ENCODE measurements at places on chromosomes 16 and 17.

DNA sequence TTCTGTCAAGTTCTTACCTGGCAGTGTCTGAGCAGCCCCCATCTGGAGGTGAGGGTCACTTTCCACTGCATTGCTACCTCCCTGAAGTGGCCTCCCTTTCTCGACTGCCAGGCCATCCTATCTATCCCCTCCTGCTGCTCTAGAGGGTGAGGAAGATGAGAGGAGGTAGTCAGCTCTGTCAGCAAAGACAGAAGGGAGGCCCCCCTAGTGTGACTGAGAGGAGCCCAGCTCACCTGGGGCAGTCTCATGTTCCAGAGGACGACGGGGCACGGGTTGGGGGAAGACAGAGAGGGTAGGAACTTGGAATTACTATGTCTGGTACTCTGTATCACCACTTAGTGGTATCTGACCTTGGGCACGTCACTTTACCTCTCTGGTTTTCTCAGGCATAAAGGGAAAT lies 22.0 kb downstream of the MYO19 start:
- no peak for DNase-seq

GRCh38 chr17:79279320-79279719 lies 204.7 kb downstream of the ENGASE start:
- DNase-seq: no peak

GRCh38 chr17:21457051-21458026 lies 81.2 kb downstream of the KCNJ12 start:
- peak; percentile 68 for DNase-seq

GRCh38 chr16:27529962-27530361 lies 19.8 kb downstream of the GTF3C1 start:
- DNase-seq: no peak

DNA sequence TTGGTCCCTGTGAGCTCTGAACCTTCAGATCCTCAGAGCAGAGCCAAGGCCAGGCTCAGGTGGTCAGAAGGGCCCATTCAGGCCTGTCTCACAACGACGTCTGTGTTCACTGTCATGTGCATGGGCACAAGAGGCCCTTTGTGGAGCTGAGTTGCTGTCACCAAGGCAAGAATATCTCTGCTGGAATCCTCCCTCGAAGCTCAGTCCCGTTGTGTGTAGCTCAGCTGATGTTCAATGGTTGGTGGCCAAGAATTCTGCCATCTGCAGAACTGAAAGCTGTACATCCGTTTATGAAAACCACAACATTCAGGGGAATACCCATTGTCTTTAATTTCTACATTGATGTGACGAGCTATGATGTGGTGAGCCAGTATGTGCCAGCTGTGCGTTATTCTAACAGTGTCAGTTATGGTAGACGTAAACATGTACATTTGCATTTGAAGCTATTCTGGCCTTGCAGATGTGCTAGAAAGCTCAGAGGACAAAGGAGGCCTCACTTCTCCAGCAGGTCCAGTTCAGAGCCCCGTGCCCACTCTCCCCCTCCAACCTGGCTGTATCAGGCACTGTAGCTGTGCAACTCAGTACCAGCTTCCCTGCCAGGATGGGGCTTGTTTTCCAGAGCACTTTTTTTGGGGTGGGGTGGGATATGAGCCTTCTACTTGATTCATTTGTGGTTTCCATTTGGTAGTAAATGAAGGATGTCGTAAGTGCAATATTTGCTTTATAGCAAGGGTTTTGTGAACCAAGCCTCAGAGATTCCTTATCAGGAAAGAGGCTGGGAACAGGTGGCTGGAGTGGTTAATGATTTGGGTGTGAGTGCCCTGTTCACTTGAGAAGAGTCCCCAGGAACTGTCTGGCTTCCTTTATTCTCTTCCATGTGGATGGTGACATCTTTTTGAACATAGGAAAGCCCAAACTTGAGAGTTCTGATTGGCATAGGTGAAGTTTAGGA lies 56.1 kb downstream of the B9D1 start:
- DNase-seq: no peak

DNA sequence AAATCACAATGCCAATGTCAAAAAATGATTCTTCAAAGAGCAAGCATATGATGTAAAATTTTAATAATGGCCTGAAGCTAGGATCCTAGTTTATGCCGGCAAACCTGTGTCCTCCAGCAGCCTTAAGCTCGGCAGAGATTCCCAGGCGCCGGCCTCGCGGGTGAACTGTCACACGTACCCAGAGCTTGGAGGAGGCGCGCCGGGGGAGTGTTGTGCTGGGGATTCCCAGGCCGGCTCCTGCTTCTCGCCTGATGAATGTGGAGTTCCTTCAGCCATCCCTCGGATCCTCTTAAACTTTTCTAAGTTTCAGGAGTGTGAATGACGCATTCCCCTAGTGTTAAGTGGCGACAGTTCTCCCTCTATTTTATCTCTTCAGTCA lies 19.1 kb upstream of the NTN1 start:
- no peak for DNase-seq

DNA sequence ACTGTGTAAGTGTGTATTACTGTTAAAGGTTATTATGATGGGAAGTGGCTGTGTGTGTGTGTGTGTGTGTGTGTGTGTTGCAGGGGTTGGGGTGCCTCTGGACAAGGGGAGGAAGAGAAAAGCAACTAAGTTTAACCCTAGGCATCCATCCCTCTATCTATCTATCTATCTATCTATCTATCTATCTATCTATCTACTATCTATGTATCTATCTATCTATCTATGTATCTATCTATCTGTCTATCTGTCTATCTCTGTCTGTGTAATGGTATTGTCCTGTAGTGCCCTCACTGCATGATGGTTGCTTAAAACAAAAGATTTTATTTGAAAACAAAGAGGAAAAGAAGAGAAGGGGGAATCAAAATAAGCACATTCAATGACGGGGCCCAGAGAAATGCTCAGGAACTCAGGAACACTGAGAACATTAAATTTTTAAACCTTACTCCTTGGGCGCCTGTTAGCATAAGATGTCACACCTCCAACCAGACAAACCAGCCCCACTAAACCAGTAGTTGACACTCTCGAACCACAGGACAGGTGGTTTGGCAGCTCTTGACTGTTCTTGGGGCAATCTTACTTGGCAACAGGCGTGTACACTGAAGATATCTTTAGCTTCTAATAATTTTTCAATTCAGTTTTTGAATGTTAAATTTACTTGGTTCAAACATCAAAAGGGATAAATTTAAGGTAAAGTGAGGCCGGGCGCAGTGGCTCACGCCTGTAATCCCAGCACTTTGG lies 5.1 kb upstream of the RPL26 start:
- DNase-seq: no peak

DNA sequence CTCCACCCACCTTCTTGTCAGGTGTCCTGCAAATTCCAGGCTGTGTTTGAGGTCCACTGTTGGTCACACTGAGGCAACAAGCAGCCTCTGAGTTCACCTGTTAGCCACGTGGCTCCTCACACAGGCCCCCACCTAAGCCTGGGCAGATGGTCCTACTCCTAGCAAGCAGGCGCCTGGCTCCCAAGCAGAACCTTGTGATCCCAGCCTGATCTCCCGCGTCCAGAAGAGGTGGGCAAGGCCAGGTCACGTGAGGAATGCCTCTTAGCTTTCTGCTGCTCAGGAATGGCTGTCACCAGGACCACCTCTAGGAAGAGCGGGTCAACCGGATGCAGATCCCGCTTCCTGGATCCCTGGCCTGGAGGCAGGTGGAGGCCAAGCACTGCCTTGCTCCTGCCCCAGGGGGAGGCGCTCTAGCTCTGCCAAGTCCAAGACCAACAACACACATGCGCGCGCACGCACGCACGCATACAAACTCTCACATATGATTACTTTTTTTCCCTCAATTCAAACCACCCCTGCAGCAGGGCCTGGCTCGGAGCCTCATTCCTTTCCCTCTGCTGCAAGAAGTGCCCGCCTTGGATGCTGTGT lies 9.5 kb downstream of the CYB561 start:
- DNase-seq: no peak

DNA sequence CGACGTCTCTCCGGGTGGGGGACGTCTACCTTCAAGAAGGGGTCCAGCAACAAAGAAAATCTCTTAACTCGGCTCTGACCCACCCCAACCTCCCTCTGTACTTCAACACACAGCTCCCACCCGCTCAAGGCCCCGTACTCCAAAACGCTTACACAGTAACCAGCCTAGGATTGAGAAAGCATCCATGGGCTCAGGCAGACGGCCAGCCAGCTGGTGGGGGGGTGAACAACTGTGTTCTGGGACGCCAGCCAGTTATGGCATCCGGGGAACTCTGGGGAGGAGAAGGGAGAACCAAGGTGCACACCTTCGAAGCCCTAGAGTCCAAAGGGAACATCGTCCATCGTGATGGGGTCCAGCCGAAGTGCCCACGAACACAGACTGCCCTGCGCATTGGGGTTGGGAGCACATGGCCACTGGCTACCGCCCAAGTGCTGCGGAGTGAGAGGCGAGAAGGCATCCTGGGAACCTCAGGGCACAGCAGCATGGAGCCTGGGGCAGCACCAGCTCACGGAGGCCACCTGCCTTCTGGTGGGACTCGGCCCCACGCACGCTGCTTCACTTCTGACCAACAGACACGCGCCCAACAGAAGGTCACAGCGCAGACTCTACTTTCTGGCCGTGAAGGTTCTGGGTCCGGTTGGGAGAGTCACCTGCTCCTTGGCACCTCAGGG lies 14.3 kb downstream of the SLC16A3 start:
- DNase-seq: no peak

DNA sequence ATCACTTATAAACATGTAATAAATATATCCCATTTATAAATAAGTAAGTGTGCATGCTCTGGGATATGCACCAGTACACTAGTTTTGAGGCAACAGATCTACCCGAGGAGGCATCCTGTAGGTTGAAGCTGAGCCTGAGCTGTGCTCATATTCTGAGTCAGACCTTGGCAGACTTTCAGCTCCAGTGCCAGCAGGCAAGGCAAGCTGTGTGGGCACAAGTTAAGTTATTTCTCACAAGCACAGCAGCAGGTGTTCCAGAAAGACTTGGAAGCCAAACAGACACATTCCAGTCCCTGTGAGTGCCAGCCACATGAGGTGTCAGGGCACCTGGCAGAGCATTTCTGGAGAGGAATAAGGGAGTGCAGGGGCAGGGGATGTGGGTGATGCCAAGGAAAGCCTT lies 1.3 kb upstream of the CLEC19A start:
- DNase-seq: peak; percentile 30

DNA sequence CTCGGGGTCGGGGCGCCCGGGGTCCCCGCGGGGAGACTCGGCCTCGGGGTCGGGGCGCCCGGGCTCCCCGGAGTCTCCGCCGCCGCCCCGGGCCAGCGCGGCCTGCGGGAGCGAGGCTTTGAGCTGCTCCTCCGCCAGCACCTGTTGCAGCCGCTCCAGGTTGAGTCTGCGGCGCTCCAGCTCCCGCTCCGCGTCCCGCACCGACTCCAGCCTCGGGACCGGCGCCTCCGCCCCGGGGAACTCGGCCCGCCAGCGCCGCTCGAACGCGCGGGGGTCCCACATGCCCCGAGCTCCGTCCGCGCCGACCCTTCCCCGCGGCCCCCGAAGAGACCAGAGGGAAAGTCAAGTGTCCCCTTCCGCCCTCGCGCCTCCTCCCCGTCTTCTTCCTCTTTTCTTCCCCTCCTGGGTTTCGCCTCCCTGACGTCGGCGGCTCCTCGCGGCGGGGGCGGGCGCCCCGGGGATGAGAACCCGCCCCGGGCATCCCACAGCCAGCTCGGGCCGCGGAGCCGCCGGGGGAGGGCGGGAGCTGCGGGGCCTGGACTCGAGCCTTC lies 40.8 kb upstream of the BHLHA9 start:
- DNase-seq: no peak

GRCh38 chr17:41404024-41404671 lies 6.7 kb upstream of the KRT31 start:
- DNase-seq: peak; percentile 56

DNA sequence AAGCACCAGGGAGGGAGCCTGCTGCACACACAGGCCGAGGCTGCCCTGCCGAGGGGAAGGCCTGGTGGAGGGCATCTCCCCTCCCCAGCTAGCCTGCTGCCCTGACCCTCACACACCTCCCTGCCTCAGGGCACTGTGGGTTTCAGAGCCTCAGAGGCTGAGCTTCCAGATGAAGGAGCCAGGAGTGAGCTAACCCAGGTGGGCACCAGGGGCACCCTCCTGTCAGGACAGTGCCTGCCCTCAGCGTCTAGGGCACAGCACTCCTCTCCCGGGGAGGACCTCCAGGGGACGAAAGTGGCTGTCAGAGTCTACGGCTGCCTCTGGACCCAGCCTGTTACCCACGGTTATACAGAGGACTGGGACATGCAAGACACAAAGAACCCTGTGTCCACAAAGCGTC lies 22.8 kb upstream of the DLX4 start:
- no peak for DNase-seq

DNA sequence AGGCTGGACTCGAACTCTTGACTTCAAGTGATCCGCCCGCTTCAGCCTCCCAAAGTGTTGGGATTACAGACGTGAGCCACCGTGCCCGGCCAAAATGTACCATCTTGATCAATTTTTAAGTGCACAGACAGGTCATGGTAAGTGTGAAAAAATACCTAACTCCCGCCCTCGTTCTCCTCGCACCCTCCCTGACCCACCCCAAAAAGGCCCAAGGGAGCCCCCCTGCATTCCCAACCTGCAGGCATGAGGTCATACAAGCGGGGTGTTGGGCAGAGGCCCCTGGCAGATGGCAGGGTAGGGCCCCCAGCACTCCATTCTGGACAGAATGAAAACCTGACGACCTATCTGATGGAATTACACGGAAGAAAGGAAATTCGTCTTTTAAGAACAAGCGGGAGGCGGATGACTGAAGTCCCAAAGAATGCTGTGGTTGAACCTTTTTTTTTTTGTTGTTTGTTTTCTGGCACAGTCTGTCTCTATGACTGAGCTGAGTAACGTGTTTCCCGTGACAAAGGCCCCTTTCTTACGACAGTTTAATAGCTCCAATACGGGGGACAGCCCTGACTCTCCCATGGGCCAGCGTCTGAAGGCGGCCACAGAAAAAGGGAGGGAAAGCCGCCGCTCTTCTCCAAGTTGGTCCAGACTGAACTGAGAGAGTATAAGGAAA lies 376.4 kb downstream of the SLC39A11 start:
- DNase-seq: no peak

- no peak for DNase-seq
Measured at GRCh38 chr16:74221828-74222227, 74.8 kb upstream of the PSMD7 start.

DNA sequence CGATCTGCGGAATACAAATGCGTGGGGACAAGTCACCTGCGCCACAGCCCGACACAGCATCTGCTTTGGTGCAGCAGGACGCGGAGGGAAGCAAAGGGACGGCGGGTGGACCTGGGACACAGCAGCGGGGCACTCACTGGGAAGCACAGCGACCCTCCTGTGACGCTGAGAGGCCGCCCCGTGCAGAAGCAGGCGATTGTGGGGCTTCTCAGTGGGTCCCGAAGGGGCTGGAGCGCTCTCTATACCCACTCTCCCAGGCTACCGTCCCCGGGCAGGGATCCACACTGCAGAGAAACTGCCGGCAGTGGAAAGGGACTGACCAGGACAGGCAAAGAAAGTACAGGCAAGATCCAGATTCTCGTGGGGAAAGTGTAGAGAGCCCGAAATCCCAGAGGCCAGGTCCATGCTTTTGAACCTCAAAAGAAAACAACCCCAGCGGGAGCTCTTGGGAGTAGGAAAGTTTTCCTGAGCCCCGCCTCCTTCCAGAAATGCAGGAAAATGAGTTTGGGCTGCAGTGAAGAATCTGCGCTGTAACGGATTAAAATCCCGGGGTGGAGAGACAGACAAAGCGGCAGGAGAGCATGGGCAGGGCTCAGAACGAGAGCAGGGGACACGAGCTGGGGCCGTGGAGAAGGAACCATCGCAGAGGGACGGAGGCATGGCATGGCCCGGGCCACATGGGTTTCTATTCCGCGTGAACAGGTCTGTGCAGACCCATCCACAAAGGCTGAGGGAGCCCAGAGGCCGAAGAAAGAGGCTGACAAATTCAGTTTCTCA lies 12.7 kb downstream of the COX4I1 start:
- no peak for DNase-seq

- DNase-seq: no peak
Measured at GRCh38 chr17:50647187-50647586, 12.5 kb downstream of the ABCC3 start.

GRCh38 chr17:70365091-70365583 lies 195.8 kb downstream of the KCNJ2 start:
- no peak for DNase-seq

All from NCI-H774 (cell line).